ENCODE measurements at places on chromosomes 16 and 17.

DNA sequence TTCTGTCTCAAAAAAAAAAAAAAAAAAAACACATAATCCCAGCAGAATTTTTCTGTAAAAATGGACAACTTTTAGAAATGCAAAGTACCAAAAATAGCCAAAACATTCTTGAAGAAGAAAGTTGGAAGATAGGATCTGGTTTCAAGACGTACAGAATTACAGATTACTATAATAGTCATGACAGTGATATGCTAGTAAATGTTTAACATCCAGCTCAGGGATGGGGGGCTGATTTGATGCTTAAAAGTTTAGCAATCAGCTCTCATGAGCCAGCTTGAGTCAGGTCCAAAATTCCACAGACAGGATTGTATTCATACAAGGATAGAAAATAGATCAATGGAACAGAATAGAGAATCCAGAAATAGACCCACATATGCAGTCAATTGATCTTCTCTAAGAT, 100.5 kb downstream of the CYB561 start:
- ATAC-seq, result no peak

DNA sequence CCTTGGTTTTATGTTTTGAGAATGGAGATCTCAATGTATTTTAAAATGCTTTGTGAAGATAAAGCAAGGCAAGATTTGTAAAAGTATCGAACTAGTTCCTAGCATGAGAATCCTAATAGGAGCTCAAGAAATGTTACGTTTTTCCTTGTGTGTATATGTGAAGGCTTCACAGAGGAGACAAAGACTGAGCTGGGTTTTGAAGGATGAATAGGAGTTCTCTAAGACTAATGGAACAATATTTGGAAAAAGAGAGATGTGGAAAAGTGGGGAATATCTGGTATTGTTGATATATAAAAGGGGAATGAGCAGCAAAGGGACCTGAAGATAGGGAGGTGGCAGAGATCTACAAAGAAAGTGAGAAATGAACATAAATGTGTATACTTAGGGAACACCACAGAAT, 127.4 kb downstream of the SNX11 start:
- no peak for ATAC-seq

- ATAC-seq, result no peak
These were observed 57.5 kb downstream of the METRNL start for GRCh38 chr17:83136931-83137330.

DNA sequence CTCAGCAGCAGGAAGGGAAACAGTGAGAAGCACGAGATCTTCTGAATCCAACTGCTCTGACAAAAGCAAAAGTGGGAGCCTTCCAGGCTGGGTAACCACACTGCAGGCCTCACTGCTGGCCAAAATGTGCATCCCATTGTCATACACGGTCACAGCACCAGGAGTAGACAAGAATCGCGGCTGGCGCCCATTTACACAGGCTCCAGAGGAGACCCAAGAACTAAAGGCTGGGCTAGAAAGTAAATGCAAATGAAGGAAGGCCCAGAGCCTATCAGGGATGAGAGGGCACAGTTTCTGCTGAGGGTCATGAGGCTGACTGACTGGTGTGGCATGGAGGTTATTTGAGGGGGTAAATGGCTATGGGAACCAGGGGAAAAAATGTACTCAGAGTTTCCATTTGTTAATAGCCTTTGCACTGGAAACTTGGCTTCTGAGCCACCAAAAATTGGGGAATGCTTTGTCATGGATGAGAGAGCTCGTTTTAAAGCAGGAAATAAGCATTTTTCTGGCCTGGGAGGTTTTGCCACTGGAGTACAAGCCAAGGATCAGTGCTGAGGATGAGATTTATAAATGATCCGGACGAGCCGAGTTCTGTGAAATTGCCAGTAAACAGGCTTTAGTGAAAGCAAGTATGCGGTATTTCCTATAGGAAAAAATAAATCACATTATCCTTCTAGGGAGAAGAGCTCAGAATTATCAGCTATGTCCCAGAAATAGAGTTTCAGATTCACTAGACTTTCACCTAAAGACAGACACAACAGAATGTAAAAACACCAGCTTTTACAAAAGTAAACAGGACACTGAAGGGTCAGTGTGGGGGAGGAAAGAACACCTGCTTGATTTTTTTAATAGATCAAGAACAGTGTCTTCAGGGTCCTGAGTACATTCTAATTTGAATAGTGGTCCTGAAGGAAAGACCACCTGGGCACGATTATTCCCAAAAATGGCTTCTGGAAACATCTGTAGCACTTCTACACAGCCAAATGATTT, 66.9 kb upstream of the GSG1L start:
- ATAC-seq, result no peak

DNA sequence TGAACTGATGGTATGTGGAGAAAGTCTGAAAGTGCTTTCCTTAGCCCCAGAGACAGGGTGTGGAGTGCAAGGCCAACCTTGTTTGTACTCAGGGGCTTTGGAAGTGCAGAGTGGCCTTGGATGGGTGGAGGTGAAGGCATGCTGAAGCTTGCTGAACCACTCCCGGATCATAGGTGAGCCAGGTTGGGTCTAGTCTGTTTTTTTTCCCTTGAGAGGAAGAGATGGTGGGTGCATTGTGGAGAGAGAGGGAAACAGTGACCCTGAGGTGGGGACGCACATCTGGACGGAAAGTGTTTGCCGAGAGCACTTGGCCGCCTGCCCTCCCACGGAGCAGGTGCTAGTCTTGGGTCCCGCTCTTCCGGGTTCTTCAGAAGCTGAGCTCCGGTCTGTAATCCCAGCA, 12.5 kb downstream of the ABAT start:
- ATAC-seq, result peak; percentile 78

- no peak for ATAC-seq
These were observed 2.4 kb downstream of the FBRS start for GRCh38 chr16:30660424-30661261.

DNA sequence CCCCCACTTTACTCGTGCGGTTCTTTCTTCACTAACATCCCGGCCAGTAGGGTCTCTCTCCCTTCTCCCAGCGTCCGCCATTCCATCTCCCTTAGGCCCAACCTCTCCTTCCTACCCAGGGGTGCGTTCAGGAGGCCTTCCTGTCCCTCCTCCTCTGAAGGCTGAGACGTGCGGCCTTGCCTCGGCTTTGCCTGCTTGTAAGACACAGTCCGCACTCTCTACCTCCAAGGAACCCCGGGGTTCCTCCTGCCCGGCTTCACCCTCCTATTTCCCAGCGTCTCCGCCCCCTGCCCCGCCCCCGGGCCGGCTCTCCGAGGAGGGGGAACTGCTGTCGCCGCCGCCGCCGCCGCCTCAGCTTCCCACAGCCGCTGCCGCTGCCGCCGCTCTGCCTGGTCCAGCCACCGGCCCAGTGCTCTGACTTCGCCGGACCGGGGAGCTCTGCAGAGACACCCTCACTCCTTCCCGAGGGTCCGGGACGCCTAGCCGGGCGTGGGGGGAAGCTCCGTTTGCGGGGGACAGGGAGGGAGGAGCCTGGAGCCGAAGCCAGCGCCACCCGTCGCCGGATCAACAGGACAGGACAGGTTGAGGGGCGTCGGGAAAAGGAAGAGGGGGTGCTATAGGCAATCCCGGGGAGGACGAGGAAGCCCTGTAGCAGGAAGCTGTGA, 1.2 kb upstream of the FGF11 start:
- ATAC-seq, result peak; percentile 3

GRCh38 chr16:87042551-87043230, 274.5 kb downstream of the C16orf95 start:
- ATAC-seq, result no peak

DNA sequence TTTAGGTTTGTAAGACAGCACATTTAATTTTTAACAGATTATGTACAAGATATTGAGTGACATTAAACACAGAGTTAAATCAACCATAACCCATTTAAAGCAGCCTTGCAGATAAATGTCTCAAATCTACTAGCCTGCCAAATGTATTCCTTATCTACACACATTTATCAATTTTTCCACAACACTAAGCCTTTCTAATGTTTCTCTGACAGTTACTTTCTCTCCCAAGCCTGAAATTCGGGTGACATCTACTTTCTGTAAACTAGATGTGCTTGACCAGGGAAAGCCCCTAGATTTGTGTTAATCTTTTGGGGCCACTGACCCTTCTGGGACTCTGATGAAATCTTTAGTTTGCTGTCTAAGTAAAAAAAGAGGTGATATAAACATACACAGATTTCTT, 69.0 kb downstream of the CDH13 start:
- ATAC-seq, result no peak

GRCh38 chr17:75090871-75091854, 3.4 kb downstream of the SLC16A5 start:
- ATAC-seq, result no peak

GRCh38 chr17:48871035-48871550, 21.5 kb upstream of the ATP5MC1 start:
- ATAC-seq, result no peak

DNA sequence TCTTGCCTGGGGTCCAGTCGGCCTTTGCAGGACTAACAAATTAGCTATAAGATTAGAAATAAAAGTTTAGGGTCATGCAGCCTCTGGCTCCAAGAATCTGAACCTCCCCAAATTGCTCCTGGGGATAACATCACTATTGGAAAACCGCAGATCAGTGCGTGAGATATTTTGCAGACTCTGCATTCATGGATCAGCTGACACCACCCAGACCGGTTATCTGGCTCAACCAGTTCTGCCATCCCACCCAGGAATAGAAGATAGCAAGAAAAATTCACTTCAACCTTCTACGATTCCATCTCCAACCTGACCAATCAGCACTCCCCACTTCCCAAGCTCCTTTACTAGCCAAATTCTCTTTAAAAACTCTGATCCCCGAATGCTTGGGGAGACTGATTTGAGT, 4.3 kb upstream of the PGS1 start:
- ATAC-seq, result no peak

- ATAC-seq, result no peak
These were observed 60.4 kb upstream of the RPH3AL start for GRCh38 chr17:413016-413350.

DNA sequence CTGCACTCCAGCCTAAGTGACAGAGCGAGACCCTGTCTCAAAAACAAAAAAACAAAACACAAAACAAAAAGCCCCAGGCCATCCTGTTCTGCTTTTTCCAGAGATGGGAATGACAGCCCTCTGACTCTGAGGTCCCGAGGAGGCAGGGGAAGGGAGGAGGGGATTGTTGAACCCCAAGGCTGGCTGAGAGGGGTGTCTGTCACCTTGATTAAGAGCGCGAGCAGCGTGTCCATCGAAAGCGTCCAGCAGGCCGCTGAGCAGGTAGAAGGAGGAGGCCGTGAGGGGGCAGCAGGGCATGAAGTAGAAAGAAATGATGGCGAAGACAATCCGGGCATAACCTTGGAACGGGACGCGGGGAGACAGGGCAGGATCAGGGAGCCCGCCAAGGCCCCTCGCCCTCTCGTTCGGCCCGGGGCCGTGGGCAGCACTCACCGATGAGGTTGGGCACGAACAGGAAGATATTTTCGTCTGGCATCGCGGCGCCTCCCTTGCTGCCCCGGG, 593 bp downstream of the CDIPT start:
- no peak for ATAC-seq

Data from esophagus mucosa (tissue), 1 donor.